Brain (organoid and tissue), 16 donors: ENCODE measurements at places on chromosomes 1 and 21.

DNA sequence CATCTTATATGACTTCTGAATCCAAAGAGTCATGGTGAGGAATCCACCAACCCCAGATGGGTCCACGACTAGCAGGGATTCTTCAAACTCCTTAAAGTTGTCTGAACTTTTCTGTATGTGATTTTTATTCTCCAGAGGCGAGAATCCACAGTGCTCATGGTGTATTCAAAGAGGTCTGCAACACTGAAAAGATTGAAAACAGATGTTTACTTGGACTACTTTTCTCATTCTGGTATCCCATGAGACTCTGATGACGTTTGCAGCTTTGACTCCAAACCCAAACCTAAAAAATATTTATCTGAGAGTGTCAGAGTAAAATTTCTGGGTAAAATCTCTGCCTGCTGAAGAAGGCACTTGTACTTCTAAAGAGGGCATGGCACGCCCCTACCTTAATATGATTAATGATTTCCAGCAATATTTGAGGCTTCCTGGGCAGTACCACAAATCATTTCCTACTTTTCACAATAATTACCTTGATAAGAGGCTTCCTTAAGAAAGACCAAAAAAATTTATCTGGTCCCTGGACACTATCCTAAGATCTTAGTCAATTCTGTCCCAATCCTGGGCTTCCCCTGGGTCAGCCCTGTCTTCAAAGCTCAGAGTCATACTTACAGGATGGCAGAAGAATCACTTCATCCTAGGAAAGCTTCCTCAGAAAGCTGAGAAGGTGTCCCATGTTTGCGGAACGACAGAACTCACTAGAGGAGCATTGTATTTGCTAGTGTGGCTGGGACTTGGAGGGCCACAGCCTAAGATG is 76.5 kb upstream of the MAP10 start:
- DNase-seq: no peak

DNA sequence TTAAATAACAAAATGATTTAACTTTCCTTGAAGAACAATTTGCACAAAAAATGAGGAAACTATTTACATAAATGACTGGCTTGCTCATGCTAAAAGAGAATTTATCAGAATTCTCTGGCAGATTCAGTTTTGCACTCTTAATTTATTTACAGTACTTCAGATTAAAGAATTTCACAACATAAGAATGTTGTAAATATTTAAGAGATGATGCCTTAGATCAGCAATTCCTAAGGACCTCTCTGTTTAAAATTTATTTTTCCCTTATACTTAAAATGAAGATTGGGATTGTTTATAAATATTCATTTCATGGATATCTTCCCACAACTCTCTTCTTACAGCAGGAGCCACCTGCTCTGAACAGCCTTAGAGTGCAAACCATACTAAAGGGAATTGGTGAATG is 120.8 kb downstream of the OLFM3 start:
- peak; percentile 91 for DNase-seq

DNA sequence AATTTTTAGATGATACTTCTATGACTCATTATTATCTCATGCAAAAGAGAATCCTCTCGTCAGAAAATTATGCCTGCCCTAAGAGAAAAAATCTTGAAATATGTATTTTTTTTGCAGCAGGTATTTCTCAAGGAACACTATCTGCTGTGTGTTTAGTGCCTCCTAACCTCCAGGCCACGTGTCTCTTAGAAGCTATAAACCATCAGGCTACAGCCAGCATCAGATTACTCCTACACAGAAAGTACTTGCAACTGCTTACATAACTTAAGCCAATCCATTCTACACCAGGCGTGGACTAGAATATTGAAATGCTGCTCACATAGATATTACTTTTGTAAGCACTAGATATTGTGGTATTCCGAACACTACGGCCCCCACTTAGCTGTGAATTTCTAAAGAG is 933.4 kb downstream of the PLA2G4A start:
- peak; percentile 8 for DNase-seq

DNA sequence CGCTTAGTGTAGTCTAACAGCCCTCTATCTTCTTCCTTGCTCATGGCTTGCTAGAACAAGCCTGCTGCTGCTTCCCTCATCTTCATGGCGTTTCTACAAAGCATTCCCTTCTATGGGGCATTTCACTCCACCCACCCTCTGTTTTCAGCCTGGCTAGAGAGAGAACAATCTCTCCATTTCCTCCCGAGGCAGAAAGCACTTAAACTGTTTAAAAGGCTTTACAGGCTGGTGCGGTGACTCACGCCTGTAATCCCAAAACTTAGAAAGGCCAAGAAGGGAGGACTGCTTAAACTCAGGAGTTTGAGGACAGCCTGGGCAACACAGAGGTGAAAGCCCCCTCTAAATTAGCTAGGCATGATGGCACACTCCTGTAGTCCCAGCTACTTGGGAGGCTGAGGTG is 17.8 kb downstream of the ORC1 start:
- DNase-seq: no peak

DNA sequence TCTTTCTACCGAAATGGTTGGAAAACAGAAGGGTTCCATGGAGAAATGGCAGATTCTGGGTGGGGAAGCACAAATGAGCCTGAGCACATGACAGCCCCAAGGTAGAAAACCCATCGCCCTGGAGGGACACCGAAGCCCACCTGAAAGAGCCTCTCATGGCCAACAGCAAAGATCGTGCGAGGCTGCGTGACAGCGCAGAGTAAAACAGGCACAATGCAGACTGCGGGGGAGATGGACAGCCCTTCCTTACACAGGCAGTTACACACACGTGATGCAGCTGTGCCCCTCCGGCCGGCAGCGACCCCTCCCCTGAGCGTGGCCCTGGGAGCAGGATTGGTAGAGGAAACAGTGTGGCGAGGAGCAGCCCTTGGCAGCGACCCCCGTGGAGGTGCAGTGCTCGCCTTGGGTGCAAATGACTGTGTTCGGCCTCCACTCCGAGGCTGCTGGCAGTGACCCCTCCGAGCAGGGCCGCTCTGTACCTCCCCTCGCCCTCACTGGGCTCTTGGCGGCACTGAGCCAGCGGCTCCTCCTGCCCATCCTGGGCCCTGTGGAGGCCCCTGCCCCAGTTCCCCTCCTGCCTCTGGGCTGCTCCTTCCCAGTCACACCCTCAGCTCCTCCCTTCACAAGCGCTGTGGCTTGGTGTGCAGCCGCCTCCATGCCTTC is 120.9 kb upstream of the COL6A1 start:
- no peak for DNase-seq

GRCh38 chr1:215865060-215865459 is 298.0 kb downstream of the KCTD3 start:
- no peak for DNase-seq

- peak; percentile 27 for DNase-seq
These were observed 35.8 kb downstream of the ACOT11 start for GRCh38 chr1:54583871-54584270.

- peak; percentile 77 for DNase-seq
These were observed 3.4 kb downstream of the ADGRB2 start for GRCh38 chr1:31760471-31761470.

GRCh38 chr1:84387480-84388163 is 10.7 kb upstream of the DNASE2B start:
- DNase-seq: no peak

GRCh38 chr1:20440785-20441200 is 45.2 kb downstream of the CAMK2N1 start:
- peak; percentile 86 for DNase-seq

DNA sequence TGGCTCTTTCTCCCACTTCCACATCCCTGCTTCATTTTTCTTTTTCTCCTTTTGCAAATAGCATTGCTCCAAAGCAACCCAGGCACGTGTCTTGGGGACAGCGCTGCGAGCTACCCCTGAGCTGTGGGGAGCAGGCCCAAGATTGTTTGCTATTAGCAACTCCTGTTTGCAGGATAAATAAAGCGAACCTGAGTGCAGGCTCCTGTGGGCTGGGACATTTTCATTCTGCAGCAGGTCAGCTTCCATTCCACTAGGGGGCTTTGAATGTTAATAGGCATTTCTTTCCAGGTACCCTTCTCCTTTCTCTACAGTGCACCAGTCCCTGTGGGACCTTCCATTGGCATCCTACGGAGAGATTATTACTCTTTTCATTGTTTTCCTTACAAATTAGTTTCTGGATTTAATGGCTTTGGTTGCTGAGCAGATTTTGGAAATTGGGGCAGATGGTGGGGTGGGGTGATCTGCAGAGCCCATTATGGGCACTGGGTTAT is 54.0 kb downstream of the OLFML3 start:
- DNase-seq: no peak

- peak; percentile 65 for DNase-seq
These were observed 3.1 kb downstream of the RNF207 start for GRCh38 chr1:6208723-6209660.

- no peak for DNase-seq
These were observed 29.4 kb downstream of the PTGFR start for GRCh38 chr1:78520216-78520615.

- no peak for DNase-seq
These were observed 6.1 kb downstream of the MRPS21 start for GRCh38 chr1:150299716-150300115.

DNA sequence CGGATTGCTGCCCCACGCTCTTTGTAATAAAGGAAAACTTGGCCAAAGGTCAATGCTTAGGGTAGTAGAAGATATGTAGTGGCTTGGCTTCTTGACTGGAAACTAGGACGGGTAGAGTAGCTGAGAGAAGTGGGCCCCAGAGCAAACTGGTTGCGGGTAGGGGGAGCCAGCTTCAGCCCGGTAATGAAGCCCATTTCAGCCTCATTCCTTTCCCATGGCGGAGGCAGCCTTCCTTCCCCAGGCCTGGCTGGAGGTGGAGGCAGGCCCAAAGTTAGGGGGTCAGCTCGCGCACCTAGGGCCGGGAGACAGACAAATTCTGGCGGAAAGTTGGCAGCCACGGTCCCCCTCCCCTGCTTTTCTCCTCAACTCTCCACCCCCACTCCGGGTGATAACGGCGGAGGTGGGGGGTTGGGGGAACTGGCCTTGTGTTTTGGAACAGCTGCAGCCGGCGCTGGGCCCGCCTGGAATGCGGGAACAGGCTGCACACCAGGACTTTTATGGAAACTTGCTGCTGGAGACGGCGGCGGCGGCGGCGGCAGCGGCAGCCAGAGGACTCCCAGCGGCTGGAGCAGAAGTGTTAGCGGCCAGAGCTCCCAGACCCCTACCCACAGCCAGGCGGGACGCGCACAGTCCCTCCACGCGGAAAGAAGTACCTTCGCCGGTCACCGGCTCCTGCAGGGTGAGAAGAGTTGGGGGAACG is at the start of gene NEXN:
Gene NEXN (plus strand): TSS at position 544 of the 700 bp plus-strand sequence. CDS start 27,483 bp downstream, outside the sequence.
- peak; percentile 55 for DNase-seq

- no peak for DNase-seq
These were observed 641.2 kb downstream of the PTPRC start for GRCh38 chr1:199279872-199280645.

GRCh38 chr21:16424331-16424751 is 694.6 kb downstream of the USP25 start:
- DNase-seq: peak; percentile 70

- DNase-seq: no peak
These were observed 10.6 kb upstream of the SUMO3 start for GRCh38 chr21:44828362-44829056.

GRCh38 chr1:198125995-198126735 is 30.6 kb upstream of the NEK7 start:
- DNase-seq: no peak

GRCh38 chr1:77290576-77290975 is 8.8 kb downstream of the AK5 start:
- no peak for DNase-seq

DNA sequence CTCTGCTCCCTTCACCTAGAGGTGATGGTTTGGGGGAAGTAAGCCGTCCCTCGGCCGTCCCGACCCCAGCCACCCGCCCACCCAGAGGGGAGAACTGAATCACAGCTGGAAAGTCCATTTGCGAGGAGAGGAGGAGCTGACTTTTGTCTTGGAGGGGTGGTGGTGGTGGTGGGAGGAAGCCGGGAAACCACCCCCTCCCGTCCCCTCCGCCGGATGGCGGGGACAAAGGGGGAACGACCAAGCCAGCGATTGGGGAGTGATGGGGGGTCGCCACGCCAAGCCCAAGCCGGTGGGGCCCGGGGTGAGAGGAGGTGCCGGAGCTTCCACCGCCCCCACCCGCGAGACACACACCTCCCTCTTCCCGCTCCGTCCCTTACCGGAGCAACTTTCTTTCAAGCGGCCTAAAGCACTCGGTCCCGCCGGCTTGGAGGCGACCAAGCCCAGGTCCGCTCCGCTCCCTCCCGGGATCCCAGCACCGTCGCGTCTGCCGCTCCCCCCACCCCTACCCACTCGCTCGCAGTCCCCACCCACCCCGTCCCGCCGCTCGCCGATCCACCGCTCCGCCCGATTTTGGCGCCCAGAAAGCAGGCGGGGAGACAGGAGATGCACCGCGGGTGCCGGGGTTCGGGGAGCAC is 540 bp downstream of the ARHGEF2 start:
- DNase-seq: peak; percentile 51

DNA sequence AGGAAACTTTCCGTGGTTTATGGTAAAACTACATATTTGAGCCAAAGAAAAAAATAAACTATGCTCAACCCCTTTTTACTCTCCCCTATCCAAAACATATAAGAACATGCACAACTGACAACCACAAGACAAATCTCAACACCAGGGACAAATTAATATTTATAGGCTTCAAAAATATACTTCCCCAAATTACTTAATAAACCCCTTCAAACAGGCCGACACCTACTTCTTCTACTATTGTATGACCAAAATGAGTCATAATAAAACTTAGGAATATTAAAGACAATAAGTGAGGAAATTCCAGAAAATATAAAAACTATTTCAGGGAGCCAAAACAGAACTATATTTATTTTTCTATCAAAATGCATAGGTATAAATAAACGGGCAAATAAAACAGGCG is 71.5 kb downstream of the TGFBR3 start:
- DNase-seq: no peak

DNA sequence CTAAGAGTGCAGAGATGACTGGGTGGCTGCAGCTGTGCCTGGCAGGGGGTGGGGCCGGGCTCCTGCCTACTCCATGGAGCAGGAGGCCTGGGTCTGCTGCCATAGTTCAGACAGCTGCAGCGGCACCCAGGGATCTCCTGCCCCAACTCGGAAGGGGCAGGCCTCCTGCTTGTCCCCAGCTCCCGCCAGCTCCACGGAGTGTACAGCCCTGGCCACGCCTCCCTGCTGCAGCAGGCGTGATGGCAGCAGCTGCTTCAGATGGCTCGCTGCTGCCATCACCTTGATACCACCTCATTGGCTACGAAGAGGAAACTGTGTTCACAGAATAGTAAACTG is 35.9 kb downstream of the ACTL8 start:
- DNase-seq: no peak

- no peak for DNase-seq
These were observed 4.7 kb downstream of the GALE start for GRCh38 chr1:23795676-23796465.

GRCh38 chr1:63813829-63814277 is 40.0 kb downstream of the ROR1 start:
- DNase-seq: no peak

DNA sequence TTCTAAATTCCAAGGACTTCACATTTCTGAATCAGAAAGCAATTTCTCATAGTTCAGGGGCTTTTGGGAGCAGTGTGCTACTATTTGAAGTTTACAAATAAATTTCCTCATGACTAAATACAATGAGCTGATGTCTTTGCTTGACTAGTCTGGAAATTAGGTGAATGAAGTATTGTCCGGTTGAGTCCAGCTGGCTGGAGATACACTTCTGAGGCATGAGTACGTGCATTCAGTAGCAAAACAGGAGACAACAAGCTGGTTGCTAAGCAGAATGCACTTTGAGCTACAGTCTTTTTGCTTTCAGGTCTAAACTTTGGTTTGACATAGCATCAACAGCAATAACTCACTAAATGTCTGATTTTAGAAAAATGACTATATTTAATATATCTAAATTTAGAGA is 27.1 kb downstream of the ZNHIT6 start:
- peak; percentile 43 for DNase-seq

GRCh38 chr1:93459126-93459525 is 11.2 kb downstream of the FNBP1L start:
- DNase-seq: no peak
